ENCODE measurements at places on chromosomes 3 and 15. TPM values are rescaled to one million over a fixed set of nuclear protein-coding genes. Genes with fewer than 3 reads are reported as not detected.

The CDCP1 gene
- total RNA-seq: 0.32 TPM

The MOBP gene
- total RNA-seq: not detected

The CPN2 gene
- total RNA-seq: not detected

The ZNF620 gene
- total RNA-seq: 2.5 TPM

The C3orf70 gene
- 0.08 TPM for total RNA-seq

GRCh38 chr3:101128786-101129185 is 135.6 kb upstream of the ABI3BP start:
- DNase-seq: no peak

- no peak for DNase-seq
Observed at GRCh38 chr3:60660026-60660425, 591.2 kb downstream of the FHIT start.

DNA sequence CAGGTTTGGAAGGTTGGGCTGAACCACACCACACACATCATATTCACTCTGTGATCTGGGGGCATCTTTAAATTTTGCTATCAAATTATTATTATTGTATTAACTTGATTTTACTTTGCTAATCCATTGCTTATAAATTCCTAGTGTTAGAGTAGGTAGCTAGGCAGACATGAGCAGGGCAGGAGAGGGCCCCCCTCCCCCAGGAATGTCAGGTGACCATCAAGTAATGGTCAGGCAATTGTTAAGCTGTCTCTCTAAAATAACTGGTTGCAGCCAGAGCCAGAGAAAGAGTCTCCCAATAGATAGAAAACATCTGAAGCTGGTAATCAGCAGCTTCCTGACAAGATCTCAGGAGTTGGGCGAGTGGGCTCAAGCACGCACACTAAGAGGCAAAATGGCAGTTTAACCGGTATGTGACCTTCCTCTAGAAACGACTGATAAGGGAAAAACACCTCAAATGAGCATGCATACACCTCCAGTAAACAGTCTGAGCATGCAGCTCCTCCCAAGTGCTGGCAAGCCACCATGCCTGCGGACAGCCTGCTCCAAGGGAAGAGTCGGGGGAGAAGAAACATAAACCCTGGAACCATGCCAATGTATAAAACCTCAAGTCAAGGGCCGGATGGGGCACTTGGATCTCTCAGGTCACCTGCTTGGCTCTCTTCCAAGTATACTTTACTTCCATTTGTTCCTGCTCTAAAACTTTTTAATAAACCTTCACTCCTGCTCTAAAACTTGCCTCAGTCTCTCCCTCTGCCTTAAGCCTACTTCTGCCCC is 3.1 kb upstream of the CXCR6 start:
- no peak for DNase-seq

DNA sequence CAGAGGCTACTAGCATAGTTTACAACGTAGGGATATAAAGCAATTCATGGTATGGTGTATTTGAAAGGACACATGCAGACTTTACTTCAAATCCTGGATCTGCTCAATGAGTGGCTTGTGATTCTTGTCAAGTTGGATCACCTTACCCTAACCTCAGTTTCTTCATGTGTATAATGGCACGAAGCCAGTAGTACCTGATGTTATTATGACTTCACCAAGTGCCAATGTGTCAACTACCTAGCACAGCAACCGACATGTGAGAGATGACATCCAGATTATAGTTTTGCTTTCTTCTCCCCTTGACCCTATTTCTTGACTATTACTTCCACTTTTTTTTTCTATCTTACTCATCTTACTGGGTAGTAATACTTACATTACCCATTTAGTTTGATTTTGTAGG is 304.5 kb downstream of the RBMS3 start:
- DNase-seq: no peak

GRCh38 chr3:33211444-33211843 is 7.2 kb downstream of the SUSD5 start:
- no peak for DNase-seq

DNA sequence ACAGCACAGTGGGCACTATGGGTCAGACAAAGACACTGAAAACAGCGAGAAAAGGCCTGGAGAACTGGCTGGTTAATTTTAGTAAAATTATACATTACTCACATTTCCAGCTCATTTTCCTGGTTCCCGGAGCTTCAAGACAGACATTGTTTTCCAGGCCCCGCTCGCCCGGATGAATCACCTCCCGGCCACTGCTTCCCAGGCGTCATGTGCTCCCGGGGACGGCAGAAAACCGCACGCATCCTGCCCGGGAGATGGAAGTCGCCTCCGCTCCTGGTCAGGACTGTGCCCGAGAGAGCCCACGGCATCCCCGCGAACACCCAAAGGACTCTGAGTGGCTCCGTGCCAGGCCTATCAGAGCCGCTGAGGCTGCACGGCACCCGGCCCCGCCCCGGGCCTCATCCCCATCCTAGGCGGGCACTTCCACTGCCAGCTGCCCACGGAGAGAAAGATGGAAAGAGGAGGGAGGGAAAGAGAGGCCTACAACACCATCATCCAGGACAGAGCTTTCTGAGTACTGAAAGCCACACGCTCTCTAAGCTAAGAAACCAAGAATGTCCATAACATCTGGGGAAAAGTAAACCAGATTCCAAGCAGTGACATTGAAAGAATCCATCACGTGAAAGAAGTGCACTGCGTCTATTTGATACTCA is 75.1 kb downstream of the VGLL4 start:
- no peak for DNase-seq

- no peak for DNase-seq
Observed at GRCh38 chr15:31151301-31152233, 50.0 kb upstream of the TRPM1 start.
